ENCODE measurements at places on chromosomes 11 and 22.

GRCh38 chr11:75465701-75466531 lies 32.9 kb upstream of the KLHL35 start:
- no peak for DNase-seq

DNA sequence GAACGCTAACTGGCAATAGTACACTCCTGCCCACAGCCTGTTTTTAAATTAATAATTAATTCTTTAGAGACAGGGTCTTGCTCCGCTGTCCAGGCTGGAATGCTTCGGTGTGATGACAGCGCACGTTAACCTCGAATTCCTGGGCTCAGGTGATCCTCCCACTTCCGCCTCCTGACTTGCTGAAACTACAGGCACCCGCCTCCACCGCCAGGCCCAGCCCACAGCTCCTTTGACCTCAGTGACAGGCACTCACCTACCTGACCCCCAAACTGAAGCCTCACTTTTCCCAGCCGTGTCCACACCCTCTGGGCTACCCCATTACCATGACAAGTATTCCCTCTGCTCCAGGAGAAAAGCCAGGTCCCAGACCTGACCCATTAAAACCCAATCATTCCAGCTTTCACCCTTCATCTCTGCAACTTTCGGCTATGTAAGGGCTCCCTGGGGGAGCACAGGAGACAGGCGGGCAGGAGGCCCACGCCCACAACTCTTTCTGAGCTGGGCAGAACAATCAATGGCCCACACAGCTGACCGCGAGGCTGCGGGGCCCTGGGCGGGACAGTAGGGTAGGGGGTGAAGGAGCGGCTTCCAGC lies 730 bp downstream of the LMNTD2 start:
- DNase-seq, result no peak

DNA sequence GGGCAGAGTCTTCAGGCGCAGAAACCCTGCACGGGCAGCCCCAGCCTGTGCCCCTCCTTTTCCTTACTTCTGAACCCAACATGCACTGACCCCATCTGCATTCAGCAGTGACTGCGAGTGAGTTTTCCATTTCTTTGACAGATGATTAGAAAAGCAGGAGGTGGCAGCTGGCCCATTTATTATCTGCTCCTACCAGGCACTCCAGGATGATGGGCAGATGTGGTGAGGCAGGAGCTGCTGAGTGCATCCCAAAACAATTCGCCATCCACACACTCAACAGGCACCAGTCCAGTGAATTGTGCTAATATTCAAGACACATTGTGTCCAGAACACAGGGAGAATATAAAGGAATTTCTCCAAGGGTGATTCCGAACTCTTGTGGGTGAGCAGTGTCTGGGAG lies 208.5 kb downstream of the TENM4 start:
- DNase-seq, result no peak

GRCh38 chr11:69912911-69913451 lies 93.8 kb upstream of the FGF3 start:
- no peak for DNase-seq

GRCh38 chr11:596374-596773 lies 19.4 kb downstream of the IRF7 start:
- no peak for DNase-seq

DNA sequence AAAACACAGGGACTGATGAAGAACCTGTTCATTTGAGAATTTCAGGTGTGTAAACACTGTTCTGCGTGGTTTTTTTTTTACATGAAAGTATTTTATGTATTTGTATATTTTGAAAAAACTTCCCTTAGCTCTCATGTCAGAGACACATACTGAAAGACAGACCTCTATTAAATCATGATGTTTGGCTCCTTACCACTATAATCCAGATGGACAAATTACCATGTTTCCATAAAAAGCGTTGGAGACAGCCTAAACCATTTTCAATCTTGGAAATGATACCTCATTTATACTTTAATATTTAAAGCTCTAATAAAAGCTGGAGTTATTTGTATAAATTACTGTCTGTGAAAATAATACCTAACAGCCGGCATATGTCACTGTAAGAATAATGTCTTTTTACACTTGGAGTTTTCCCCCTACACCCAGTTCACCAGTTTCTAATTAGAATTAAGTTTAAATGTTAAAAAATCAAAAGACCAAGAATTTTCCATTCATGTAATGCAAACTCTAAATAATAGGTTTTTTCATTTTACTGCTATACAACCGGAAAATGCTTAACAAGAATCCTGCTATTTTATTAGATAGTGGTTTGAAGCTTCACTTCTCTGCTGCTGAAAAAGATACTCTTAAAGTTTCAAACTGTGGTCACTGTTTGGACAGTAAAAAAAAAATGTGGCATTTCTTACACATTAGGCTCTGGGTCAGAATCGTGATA lies 30.8 kb downstream of the APLP2 start:
- DNase-seq, result no peak

- DNase-seq, result no peak
Measured at GRCh38 chr11:34300026-34300925, 57.5 kb downstream of the ABTB2 start.

DNA sequence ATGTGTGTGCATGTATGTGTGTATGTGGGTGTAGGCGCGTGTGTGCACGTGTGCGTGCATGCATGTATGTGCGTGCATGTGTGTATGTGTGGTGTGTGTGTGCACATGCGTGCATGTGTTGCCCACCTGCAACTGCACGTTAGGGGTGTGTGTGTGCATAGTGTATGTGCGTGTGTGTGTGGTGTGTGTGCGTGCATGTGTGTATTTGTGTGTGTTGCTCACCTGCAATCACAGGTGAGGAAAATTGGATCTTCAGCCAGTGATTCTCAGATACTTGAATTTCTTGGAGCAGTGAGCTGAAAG lies 54.3 kb downstream of the ST14 start:
- DNase-seq, result no peak

- no peak for DNase-seq
Measured at GRCh38 chr11:13475091-13475490, 12.1 kb upstream of the BTBD10 start.

GRCh38 chr11:80627364-80627763 lies 1186.5 kb upstream of the TENM4 start:
- DNase-seq, result no peak

Data from SK-MEL-5 (cell line).